ENCODE measurements at places on chromosomes 2 and 18.

DNA sequence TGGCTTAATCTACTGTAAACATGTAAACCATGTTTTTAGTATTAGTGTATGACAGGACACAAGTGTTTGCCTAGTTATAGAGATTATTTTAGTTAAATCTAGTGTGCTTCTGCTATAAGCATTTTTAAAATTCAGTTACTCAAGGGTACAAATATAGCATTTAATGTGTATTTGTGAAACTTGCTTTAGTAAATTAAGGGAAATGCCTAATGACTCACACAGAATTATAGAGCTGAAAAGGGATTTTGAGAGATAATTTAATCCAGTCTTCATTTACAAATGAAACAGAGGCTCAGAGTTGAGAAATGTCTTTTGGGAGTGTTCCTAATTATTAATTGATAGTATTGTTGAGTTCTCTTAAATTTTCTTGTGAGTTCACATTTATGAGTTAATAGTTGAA, 8.2 kb downstream of the ACTR3 start:
- DNase-seq, result no peak

GRCh38 chr18:44895176-44895798, 214.6 kb downstream of the SETBP1 start:
- peak; percentile 5 for DNase-seq

DNA sequence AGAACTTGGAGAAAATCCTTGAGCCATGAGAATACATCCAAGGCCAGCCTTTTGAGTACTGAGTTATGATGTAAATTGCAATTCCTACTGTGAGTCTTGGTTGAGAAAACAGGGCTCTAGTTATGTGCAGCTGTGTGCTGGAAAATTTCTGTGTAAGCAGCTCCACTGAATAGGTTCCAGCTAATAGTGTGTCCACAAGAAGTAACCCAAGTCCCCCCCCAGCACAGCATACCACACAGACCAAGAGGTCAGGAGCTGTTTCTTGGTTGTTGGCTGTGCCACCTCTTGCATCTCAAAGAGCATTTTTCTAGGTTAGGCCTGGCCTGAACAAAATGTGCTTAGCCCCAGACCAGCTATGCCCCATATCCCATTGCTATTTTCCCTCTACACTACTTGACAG, 36.8 kb upstream of the APCDD1 start:
- DNase-seq, result no peak

DNA sequence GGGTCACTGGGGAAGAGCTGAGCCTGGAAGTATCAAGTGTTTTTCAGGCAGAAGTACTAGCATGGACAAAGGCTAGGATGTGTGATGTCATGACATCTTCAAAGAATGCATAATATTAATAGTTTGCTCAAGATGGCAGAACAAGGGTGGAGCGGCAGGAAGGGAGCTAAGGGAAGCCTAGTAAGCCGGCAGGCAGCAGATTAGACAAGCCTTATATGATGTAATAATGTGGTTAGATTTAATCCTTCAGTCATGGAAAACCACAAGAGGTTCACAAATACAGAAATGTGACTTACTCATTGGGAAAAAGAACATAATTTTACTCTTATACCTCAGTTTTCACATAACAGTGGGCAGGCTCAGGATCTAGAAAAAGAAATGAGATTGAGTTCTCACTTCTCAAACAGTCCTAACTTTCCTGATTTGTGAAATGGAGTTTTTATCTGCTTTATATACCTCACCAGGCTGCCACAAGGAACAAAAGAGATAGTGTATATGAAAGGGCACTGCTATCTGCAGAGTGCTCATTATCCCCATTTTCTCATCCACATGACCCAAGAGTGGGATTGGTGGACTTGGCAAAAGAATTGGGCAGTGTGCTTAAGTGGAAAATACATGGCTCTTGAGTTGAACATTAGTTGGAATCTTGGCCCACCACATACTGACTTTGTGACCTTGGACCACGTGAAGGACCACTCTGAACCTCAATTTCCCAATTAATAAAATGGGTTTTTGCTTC, 89.1 kb upstream of the LHCGR start:
- no peak for DNase-seq

- no peak for DNase-seq
Observed at GRCh38 chr2:12335131-12335530, 381.6 kb upstream of the TRIB2 start.

- peak; percentile 42 for DNase-seq
Observed at GRCh38 chr2:88059979-88060906, 4.7 kb upstream of the KRCC1 start.

GRCh38 chr2:219495531-219496122, 3.1 kb upstream of the GMPPA start:
- DNase-seq, result peak; percentile 75

DNA sequence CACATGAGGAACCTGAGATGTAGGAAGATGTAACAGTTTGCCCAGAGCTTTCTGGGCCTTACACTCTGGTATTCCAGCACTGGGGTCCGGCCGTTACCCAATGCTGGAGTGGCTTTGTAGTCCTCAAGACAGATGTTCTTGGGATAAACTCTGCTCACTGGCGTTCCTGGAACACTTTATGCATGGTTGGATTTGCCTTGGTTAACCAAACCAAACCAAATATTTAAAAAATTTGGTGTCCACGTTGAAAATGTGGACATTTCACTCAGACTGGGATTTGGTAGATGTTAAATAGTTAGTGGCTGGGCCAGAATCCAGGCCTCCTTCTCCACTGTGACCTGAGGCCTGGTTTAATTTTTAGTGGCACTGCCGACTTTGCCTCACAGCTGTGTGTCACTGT, 81.5 kb downstream of the ACOXL start:
- DNase-seq, result no peak

GRCh38 chr2:127027715-127028114, 79.2 kb downstream of the BIN1 start:
- DNase-seq, result no peak

DNA sequence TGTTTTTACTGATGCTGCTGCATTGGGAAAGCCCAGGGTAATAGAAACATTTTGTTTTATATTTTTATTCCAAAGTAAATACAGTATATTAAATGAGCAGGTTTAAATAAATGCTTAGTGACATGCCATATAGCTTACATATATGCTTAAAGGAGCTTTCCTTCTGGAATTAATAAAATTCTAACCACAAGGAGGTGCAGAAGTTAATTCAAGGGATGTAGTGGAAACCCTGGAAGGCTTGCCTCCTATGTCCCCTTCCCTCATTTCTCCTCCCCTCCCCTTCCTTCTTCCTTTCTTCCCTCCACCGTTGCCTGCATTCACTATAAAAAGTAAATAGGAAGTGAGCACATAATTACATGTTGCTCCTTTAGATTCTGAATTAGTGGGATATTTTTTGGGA, 96.3 kb downstream of the UBE2E3 start:
- DNase-seq, result no peak

DNA sequence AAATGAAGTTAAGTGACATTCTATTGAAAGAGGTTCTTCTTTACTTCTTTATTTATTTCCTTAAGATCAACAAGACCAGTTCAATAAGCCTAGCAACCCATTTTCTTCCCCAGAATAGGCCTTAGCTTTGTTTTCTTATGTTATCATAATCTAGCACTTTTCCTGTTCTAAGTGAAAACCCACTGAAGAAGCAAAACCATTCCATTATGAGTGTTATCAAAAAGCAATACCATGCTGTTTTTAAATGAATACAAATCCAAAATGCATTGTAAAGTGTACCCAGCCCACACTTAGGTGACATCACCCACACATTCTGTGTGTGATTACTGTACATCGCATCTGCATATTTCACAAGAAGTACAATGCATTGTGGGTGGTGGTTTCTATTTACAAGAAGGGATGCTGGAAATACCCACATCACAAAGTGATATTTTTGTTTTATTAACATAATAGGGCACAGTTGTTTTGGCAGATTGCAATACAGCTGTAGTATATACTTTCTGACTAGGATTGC, 679.5 kb downstream of the KCNJ3 start:
- DNase-seq, result no peak

DNA sequence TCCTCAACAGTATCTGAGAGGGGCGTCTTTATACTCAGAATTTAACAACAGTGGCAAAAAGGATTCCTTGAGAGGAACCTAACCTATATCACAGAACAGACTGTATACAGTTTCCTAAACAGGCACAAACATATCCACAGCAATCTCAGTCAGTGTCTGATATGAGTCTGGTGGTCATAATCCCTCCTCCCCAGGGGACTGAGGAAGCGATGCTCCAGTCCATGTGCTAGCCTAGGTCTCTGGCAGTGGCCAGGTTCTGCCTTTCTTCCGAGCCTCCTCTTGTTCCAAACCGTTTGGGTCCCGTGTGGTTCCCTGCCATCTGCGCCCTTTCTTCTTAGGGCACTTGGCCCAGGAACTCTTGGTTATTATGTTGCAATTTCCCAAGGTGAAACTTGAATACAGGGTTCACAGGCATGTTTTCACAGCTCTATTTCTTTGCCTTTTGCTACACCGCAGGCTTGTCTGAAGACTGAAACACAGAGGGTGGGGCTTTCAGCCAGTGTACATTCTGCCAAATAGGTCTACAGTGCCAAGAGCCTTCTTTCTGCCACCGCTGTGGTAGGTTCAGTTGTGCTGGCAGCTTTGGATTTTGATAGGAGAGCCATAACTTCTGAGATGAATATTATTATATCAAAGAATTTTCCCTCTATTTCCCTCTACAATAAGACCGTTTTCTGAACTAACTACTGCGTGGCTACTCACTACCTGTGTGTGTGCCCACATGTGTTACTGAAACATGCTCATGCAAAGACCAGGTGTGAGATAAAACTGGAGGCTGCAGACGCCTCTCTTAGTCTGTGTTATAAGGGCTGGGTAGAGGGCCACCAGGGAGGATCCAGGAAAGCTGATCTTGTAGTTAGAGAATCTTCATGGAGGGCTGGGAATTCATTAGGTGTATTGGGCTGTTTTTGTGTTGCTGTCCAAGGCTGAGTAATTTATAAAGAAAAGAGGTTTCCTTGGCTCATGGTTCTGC, 75.0 kb upstream of the HAAO start:
- DNase-seq, result no peak
